GF-D8 (cell line): ENCODE measurements at places on chromosomes 4 and X.

GRCh38 chr4:73315091-73315490 is 56.5 kb upstream of the ANKRD17 start:
- DNase-seq, result no peak

- DNase-seq, result no peak
These were observed 1360.9 kb downstream of the STIM2 start for GRCh38 chr4:28221536-28221935.

DNA sequence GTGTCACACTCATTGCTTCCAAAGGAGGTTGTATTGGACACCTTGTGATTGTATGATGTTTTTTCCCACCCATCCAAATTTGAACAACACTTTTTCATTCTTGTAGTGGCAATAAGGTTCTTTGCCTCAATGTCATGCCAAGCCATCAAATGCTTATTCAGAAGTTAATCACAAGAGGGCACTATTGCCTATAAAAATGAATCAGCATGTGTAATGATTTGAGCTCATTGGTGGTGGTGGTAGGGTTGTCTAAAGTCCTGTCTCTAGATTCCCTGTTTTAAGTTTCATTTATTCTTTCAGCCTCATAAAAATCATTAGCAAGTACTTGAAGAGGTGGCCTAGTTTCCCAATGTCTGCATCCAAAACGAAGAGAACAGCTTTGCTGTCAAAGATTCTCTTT is 37.0 kb downstream of the IRS4 start:
- DNase-seq, result no peak

DNA sequence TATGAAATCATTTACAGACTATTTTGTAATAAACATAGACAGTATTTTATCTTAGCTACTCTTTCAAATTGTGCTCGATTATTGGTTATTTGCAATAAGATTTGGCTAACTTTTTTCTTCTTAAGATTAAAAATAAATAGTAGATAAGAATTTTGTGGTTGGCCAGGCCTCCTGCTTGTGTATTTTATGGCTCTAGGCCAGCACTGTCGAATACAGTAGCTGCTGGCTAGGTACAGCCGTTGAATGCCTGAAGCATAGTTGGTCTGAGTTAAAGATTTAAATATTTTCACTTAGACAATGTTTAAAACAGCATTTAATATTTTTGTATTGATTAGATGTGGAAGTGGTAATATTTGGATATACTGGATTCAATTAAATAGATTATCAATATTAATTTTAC is 481.0 kb downstream of the SPRY1 start:
- DNase-seq, result no peak

- no peak for DNase-seq
These were observed 98.9 kb downstream of the KLHL8 start for GRCh38 chr4:87121341-87122065.

DNA sequence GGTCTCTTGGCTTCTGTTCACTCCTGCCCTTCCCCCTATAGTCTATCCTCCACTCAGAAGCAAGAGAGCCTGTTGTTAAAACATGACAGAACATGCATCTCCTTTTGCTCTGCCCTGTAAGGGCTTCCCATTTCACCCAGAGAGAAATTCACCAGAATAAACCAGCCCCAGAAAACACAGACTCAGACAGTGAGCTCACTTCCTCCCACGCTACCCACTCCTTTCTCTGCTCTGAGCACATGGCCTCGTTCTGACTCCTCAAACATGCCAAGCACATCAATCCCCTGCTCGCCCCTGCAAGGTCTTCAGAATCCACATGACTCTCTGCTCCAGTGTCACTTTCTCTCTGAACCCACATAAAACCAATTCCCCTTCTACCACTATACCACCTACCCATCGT is 50.4 kb downstream of the MID1 start:
- no peak for DNase-seq

GRCh38 chr4:102157984-102158383 is 187.3 kb downstream of the SLC39A8 start:
- DNase-seq, result no peak

GRCh38 chr4:168587411-168588125 is 90.7 kb downstream of the PALLD start:
- DNase-seq, result no peak

DNA sequence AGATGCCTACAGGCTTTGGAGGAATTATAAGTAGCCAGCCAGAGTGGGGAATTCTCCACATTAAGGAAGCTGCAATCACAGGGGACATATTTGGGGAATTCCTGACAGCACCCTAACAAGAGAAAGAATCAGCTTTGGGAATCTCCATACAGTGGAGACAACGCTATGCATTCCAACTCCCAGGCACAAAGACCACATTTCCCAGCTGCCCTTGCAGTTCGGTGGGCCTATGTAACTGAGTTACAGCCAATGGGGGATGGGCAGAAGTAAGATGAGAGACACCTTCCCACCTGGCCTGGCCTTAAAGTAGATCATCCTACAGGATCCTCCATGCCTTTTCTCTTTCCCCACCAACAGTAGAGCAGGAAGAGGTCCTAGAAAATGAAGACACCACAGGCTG is 43.4 kb upstream of the CCKAR start:
- DNase-seq, result no peak

- DNase-seq, result no peak
These were observed 201.7 kb upstream of the AR start for GRCh38 chrX:67342138-67342537.

GRCh38 chr4:126778348-126778747 is 854.4 kb upstream of the INTU start:
- no peak for DNase-seq

- peak; percentile 55 for DNase-seq
These were observed 13.9 kb downstream of the SCARB2 start for GRCh38 chr4:76199664-76200211.

DNA sequence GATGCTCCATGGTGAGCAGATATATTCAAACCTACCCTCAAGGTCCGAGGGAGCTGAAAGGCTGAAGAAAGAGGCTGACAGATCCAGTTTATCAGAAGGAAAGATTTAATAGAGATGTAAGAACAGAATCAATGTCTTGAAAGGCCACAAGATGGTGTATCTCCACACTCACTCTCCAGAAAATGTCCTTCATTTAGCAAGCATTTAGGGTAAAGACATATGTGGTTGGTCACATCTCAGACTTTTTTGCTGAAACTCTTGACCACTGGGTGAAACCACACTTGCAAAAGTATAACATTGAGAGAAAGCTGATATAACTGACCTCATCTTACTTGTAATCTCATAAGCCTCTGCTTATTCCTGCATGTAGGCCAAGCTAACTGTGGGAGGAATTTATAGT is 745.8 kb upstream of the GALNTL6 start:
- no peak for DNase-seq

- DNase-seq, result no peak
These were observed 177.9 kb upstream of the STK26 start for GRCh38 chrX:131845201-131845600.
